Myocyte (in vitro differentiated cells): ENCODE measurements at places on chromosomes 1 and 21. TPM values are rescaled to one million over a fixed set of nuclear protein-coding genes. Genes with fewer than 3 reads are reported as not detected.

RAB25 gene
- not detected in 2 replicates for total RNA-seq

C1orf185 gene
- total RNA-seq: not detected in 2 replicates

OR6K3 gene
- total RNA-seq: not detected in 2 replicates

S100A1 gene
- 0.52 and 3.3 TPM in 2 replicates for total RNA-seq

OR2AK2 gene
- not detected in 2 replicates for total RNA-seq

SPRR5 gene
- total RNA-seq: not detected in 2 replicates

LAD1 gene
- 22.3 and 27.0 TPM in 2 replicates for total RNA-seq

DNA sequence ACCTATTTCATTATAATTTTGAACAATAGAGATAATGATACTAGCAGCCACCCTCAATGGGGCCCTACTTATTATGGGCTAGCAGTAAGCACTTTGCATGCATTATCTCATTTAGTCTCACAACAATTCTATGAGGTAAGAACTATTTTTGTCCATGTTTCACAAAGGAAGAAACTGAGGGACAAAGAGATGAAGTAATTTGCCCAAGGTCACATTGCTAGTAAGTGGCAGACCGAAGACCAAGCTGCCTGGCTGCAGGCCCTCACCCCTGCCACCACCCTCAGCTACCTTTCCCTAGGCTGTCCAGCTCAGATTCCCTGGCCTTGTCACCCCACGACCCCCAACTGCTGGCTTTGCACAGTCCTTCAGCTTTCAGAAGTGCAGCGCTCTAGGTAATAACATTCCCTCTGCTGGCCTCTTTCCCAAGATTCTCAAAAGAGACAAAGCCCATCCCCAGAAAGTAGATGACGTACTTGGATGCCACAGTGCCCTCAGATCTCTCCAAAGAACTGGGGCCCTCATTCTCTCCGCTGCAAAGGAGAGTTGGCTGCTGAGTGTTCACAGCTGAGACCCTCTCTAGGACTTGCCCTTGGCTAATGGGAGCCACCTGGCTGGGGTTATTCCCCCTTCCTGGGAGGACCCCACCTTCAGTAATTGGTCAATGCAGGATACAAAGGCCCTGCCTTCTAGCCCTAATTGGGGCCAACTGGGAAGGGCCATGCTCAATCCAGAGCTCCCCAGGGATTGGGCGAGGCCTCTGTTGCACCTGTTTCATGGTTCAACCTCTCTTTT, 39.5 kb downstream of the IRF2BP2 start:
- no peak for DNase-seq

DNA sequence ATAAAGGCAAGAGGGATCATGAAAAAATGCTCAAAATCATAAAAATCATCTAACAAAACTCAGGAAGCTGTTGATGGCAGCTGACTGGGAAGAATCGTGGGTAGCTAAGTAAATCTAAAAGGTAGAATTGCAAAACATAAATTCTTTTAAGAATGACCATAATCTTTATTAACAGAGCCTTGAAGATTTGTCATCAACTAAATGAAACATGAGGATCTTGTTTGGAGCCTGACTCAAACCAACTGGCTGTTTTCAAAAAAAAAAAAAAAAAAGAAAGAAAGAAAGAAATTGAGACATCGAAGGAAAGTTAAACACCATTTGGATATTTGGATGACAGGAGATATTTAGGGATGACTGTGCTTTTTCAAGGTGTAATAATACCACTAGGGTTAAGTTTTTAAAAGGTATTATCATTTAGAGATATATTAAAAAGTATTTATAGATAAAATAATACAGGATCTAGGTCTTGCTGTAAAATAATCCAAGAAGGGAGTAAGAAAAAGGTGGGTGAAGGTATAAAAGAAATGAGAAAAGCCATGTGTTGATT, 48.6 kb downstream of the CD34 start:
- no peak for DNase-seq

DNA sequence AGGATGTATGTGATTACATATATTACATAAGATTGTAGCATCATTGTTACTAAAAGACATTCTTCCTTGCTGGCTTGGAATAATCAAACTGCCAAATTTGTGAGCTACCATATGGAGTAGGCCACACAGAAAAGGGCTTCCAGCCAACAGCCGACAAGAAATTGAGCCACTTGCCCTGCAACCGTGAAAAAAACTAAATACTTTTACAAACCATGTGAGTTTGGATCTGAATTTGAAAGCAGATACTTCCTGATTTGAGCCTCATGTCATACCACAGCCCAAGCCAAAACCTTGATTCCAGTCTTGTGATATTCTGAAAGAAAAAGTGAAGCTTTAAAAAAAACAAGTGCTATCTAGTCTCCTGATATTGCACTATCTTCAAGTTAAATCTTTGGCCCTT, 55.6 kb upstream of the PRMT6 start:
- no peak for DNase-seq

- DNase-seq: peak; percentile 91
Measured at GRCh38 chr1:228013935-228014930, 7.4 kb downstream of the WNT3A start.

DNA sequence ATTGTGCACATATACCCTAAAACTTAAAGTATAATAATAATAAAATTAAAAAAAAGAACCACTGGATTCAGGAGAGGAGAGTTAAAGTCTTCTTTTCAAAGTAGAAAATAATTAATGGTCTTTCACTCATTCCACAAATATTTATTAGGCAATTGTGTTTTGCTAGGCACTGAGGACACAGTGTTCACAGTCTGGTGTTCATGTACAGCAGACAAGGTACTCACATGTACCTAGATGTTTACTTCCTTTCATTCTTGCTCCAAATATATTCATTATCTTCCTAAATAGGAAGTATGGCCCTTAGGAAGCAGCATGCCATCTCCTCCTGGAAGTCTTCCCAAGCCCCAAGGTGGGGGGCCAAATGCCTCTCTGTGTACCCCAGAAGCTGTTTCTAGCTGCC, 265.0 kb downstream of the NPHP4 start:
- DNase-seq: no peak

GRCh38 chr1:226678701-226679100, 60.4 kb downstream of the ITPKB start:
- DNase-seq: no peak

- DNase-seq: no peak
Measured at GRCh38 chr1:152970495-152970894, at the start of gene SPRR4. SPRR4 (plus strand) TSS chr1:152970648; CDS start chr1:152971891, 1,243 bp downstream.

GRCh38 chr1:153677718-153678518, 570 bp upstream of the NPR1 start:
- DNase-seq: peak; percentile 49

DNA sequence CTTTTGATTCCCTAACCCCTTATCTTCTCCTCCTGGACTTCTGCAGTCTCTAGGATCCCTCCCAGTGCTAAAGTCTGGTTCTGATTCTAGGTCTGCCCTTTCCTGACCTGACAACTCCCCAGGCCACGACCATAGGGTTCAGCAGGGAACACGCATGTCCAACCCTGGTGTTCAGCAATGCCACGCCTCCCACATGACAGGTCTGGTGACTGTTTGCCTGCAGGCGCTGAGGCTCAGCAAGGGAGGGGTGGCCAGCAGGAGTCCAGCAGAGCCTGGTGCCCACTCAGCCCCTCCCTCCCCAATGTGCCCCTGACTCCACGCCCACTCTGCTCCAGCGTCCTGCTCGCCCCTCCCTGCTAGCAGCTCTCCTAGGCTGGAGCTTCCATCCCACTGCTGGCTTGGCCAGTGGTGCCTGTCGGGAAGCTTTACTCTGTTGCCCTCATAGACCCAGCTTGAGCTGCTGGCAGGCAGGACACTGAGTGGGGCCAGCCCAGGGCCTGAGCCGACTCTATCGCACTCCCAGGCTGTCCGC, 17.3 kb downstream of the SLC9A1 start:
- DNase-seq: no peak

DNA sequence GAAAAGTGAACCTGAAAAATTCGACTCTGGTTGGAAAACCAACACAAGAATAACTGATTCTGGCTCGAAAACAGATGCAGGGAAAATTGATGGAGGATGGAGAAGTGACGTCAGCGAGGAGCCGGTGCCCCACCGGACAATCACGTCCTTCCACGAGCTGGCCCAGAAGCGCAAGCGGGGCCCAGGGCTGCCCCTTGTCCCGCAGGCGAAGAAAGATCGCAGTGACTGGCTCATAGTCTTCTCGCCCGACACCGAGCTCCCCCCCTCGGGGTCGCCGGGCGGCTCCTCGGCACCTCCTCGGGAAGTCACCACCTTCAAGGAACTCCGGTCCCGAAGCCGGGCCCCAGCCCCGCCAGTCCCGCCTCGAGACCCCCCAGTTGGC, 1.9 kb downstream of the RUSC1 start:
- no peak for DNase-seq

DNA sequence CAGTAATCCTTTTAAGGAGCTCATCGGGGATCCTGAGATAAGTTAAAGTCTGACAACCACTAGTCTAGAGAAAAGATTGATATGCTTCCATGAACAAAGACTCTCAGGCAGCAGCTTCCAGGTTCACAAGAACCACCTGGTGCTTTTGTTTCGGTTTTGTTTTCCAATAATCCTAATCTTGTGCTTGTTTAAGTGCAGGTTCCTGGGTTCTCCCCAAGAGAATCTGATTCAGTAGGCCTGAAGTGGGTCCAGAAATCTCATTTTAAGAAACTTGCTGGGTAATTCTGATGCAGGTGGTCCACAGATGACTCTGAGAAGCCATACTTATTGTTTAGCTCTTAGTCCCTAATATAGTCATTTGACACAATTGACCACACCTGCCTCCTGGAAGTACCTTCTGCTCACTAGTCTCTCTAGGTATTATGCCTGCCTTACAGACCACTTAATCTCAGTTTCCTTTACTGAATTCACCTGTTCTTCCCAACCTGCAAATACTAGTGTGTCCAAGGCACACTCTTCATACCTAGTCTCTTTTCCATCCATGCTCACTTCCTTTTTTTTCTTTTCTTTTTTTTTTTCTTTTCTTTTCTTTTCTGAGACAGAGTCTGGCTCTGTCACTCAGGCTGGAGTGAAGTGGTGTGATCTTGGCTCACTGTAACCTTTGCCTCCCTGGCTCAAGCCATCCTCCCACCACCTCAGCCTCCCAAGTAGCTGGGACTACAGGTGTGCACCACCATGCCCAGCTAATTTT, 20.5 kb upstream of the FRRS1 start:
- DNase-seq: no peak

- no peak for DNase-seq
Measured at GRCh38 chr1:28480308-28480707, 25.5 kb upstream of the RCC1 start.

DNA sequence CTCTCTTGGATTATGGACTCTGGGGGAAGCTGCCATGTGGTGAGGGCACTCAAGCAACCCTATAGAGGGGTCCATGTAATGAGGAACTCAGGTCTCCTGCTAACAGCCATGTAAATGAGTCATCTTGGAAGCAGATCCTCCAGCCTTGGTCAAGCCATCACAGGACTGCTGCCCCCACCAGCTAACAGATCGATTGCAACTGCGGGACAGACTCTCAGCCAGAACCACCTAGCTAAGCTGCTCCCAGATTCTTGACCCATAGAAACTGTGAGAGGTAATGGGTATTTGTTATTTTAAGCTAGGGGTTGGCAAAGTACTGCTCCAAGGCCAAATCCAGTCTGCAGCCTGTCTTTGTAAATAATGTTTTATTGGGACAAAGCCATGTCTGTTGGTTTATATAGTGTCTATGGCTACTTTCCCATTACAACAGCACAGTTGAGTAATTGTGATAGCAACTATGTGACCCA, 27.6 kb upstream of the MAP3K7CL start:
- no peak for DNase-seq

- DNase-seq: peak; percentile 25
Measured at GRCh38 chr1:239308701-239309333, 77.6 kb upstream of the CHRM3 start.

DNA sequence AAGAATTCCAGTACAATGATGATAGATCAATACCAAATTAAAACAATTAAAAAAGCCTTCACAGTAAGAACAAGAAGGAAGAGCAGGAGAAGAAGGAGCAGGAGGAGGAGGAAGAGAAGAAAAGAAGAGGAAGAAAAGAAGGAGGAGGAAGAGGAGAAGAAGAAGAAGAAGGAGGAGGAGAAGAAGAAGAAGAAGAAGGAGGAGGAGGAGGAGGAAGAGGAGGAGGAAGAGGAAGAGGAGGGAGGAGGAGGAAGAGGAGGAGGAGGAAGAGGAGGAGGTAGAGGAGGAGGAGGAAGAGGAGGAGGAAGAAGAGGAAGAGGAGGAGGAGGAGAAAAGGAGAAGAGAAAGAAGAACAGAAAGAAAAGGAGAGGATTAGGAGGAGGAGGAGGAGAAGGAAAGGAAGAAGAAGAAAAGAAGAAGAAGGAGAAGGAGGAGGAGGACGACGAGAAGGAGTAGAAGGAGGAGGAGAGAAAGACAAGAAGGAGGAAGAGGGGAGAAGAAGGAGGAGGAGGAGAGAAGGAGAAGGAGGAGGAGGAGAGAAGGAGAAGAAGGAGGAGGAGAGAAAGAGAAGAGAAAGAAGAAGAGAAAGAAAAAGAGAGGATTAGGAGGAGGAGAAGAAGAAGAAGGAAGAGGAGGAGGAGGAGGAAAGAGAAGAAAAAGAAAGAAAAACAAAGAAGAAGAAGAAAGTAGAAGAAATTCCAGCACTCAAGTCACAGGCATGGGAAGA, 68.5 kb upstream of the GRIK3 start:
- DNase-seq: no peak

- DNase-seq: no peak
Measured at GRCh38 chr1:67001682-67002425, 52.1 kb downstream of the SLC35D1 start.

DNA sequence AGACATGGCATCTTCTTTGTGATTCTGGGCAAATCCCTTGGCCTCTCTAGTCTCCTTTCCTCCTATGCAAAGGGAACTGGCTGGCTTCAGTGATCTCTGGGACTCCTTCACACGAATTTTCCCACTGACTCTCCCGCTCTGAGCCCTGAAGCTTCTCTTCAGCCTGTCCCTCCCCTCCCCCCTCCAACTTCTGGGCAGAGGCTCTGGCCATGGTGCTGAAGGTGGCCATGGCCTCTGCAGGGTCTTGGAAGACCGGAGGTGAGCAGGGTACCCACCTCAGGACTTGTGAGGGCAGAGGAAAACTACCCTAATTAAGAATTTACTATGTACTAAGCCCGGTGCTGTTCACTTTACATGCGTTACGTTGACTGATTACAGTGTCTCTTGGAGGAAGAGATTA, 29.4 kb upstream of the POU3F1 start:
- peak; percentile 55 for DNase-seq
